ENCODE measurements at places on chromosomes 6 and 20.

GRCh38 chr6:155881826-155882526, 426.3 kb upstream of the NOX3 start:
- no peak for DNase-seq

DNA sequence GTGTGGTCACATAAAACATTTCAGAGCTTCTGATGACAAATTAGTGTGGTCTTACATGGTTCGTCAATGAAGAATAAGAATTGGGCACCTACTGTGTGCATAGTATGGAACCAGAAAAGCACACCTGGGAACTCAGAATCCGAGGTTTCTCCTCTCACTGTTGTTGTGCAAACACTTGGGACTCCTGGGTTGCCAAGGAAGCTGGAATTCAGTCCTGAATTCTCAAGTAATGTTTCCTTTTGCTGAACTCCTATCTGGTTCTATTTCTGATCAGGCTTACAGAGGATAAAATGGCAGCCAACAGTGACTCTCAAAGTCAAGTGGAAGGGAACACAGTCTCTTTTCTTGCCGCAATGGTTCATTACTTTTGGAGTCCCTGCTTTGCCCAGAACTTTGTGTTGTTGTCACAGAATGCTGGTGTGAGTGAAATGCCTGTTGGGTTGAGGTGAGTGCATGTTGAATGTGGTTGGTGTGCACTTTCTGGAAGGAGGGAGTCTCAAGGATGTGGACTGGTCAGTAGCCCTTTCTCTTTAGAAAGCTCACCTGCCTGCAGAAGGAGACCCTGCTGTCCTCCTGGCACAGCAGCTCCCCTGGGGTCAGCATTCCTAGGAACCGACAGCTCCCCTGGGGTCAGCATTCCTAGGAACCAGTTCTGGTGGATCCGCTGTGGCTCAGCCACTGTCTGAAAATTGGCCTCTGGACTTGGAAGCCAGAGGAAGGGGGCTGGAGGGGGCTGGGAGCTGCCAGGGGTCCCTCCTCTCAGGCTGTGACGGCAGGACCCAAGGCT, 1.4 kb downstream of the UNC93A start:
- no peak for DNase-seq

DNA sequence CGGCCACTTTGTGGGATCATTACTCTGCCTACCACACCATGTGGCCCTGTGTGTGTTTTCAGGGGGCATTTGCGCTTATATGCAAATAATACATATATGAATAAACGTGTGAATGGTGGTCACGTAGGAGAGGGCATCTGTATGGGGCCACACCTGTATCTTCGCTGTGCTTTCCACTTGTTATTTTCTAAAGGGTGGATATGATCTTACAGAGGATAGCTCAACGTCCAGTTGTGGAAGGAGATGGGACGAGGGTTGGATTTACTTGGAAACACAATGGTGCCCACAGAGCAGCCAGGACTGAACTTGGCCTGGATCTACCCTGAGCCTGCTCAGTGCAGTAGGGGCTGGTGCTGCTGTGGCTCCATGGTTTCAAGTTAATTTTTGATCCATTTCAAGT, 93.3 kb downstream of the YTHDF1 start:
- DNase-seq = no peak

DNA sequence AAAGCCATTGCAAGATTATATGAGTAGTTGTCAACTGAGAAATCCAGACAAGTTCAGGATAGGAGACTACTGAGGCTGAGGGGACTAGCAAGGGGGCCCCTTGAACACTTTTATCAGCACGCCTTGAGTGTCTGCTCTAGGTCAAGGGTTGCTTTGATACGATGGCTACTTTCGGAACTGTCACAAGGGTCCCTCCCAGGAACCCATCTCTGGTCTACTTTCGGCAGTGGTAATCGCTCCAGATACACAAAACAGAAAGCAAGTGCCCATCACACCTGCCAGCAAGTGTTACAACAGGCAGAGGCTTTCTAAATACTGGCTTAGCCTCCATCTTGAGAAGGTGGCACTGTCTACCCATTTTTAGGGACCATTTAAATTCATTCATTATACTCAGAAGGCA, 61.1 kb downstream of the GJA10 start:
- DNase-seq = no peak

DNA sequence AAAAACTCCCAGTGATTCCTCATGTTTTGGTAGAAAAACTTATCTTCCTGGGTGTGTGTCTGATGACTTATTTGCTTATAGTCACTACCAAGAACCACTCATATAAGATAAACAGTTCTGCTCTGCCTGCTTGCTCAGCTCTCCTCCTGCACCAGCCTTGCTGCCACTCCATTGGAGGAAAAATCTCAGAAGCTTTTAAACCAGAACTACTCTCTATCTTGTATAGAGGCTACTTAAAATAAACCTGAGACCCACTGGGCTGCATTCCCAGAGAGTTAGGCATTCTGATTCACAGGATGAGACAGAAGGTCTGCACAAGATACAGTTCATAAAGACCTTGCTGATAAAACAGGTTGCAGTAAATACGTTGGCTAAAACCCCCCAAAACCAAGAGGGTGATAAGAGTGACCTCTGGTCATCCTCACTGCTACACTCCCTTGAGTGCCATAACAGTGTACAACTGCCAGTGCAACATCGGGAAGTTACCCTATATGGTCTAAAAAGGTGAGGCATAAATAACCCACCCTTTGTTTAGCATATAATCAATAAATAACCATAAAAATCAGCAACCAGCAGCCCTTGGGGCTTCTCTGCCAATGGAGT, 728.3 kb downstream of the EPHA7 start:
- no peak for DNase-seq

- no peak for DNase-seq
These were observed 221.2 kb downstream of the FNDC1 start for GRCh38 chr6:159390381-159390780.

DNA sequence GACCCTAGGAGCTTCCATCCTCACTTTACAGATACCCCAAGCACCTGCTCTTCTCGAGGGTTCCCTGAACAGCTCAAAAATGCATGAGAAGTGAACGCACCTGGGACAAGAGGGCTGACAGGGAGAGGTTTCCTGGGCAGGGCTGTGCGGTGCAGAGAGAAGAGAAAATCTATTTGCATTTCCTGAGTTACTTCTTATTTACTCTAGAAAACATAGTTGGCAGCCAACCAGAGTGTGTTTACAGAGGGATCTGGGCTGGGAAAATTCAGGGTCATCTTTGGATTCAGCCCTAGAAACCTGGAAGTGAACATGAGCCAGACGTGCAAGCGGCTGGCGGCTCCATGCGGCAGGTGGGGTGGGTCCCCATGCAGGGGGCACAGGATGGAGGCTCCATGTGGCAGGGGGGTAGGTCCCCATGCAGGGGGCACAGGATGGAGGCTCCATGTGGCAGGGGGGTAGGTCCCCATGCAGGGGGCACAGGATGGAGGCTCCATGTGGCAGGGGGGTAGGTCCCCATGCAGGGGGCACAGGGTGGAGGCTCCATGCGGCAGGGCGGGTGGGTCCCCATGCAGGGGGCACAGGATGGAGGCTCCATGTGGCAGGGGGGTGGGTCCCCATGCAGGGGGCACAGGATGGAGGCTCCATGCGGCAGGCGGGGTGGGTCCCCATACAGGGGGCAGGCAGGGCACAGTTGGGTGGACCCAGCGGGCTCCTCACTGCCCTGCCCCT, 342.0 kb downstream of the TAF4 start:
- DNase-seq = no peak

DNA sequence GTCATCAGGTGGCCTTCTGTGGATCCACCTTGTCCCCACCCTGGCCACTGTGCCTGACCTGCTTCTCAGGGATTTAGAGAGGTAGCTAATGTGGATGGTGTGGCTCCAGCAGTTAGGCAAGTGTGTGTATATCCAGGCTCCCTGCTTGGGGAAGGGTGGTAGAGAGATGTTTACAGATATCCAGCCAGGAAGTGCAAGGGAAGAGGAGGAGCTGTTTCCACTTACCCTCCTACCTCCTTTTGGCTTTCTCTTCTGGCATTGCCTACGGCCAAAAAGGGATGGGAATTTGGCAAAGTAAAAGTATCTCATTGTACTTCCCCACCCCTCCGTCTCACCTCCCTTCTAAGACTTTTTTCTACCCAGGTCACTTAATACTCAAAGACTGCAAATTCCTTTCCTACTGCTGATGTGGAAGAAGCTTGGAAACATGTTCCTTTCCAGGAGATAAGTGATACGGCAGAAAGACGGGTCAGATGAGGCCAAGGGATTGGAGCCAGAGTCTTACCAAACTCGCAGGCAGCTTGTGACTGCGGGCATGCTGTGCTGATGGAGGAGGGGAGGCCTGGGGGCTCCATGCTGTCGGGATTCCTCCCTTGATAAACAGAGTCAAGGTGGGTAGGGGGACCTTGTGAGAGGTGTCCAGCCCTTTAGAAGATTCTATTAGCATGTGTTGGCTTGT, 253.4 kb downstream of the PRL start:
- DNase-seq = no peak

DNA sequence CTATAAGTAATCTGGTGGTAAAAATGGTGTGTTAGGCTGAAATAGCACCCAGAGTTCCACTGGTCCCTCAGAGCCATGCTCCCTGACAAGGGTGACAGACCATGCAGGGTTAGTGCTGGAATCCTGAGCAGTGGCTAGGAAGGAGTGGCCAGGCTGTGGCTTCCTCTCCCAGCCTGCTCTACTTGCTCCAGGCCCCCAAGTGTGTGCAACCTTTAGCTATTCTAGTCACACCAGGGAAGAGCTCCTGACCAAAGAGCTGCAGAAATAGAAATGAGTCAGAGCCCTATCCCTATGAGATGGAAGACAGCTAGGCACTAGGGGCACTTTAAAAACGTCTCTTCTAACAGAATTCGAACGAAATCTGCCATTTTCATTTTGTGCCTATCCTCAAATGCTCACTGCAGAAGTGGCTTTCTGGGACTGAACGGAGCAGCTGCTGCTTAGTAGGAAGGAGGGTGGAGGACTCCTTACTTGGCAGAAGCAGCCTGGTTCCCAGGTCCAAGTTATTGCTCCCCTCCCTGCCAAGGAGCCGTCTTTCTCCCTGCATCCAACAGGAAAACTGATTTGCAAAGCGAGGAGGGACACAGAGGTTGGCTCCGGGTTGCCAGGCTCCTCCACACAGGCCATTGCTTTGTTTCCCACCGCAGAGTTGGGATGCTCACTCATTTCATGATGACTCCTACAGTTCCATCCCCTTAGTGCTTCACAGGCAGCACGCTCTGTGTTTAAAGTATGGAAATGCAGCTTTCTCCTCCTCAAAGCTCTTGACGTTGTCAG, 754.5 kb downstream of the C6orf118 start:
- DNase-seq = peak; percentile 31

GRCh38 chr6:37242429-37243052, 15.0 kb upstream of the TBC1D22B start:
- no peak for DNase-seq

- peak; percentile 72 for DNase-seq
These were observed 17.6 kb upstream of the EIF2S2 start for GRCh38 chr20:34129518-34130162.

GRCh38 chr6:31068669-31069340, 43.6 kb downstream of the C6orf15 start:
- peak; percentile 95 for DNase-seq

DNA sequence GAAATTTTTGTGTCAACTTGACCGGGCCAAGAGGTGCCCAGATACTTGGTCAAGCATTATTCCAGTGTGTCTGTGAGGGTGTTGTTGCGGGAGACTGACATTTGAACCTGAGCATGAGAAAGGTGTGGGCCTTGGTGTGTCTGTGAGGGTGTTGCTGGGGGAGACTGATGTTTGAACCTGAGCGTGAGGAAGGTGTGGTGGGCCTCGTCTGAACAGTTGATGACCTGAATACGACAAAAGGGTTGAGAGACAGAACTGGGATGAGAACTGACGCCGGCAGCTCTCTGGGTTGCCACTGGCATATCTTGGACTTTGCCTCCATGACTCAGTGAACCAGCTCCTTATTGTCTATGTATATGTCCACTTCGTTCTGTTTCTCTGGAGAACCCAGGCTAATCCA, 240.5 kb downstream of the ERMARD start:
- DNase-seq = no peak

DNA sequence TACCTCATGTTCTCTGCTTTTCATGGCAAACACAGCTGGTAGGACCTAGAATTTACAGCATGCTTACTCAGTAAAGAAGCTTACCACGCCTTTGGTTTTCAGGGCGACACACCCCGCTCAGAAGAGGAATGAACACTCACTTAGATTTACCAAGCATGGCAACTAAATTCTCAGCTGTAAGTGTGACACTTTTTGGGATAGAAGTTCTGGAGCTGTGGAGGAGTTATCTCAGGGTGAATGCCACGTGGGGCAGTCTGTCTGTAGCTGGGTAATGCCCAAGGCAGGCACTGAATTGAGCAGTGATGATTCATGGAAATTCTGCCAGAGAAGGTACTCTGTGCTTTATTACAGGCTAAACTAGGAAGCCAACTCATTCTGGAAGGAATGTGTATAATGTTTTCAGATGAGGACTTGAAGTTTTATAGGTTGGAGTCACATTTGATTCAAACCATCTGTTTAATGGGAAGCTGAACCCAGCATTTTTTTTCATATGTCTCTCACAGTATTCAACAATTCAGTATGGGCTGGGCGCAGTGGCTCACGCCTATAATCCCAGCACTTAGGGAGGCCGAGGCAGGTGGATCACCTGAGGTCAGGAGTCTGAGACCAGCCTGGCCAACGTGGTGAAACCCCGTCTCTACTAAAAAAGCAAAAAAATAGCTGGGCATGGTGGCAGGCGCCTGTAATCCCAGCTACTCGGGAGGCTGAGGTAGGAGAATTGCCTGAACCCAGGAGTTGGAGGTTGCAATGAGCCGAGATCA, 3.5 kb upstream of the PRIM2 start:
- no peak for DNase-seq

DNA sequence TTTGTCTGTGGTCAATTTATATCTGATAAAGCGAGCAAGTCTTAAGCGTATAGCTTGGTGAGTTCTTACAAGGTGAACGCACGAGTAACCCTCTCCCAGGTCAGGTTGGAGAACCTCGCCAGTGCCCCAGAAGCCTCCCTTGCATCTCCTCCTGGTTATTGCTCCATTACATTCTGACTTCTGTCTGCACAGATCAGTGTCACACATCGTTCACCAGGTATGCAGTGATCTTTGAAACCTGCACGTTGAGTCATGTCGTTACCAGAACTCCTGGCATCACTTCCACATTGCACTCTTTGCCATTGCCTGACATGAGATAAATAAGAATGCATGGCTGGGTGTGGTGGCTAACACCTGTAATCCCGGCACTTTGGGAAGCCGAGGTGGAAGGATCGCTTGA, 44.2 kb downstream of the AKAP12 start:
- no peak for DNase-seq

- DNase-seq = no peak
These were observed 10.7 kb upstream of the PLEKHG1 start for GRCh38 chr6:150588888-150589499.

- DNase-seq = no peak
These were observed 23.4 kb downstream of the ATRN start for GRCh38 chr20:3494218-3494617.

DNA sequence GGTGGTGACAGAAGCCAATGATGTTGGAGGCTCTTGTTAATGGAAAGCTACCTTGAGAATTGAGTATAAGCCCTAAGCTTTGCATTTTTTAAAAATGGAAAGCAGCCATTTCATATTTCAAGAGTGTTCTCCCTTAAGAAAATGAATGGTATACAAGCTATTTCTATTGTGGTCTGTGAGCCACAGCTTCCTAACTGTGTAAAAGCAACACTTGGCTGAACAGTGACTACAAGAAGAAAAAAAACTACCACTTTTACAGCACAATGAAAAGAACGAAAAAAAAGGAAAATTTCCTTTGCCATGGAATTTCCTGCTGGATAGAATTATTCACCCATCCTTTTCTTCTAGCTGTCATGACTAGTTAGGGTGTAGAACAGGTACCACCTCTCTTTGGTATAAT, 397.1 kb upstream of the BTBD3 start:
- DNase-seq = no peak

Data from globus pallidus (tissue), 1 donor.